ENCODE measurements at places on chromosomes 7 and 10.

- peak; percentile 11 for DNase-seq
Observed at GRCh38 chr10:129760003-129760315, 204.1 kb downstream of the EBF3 start.

- peak; percentile 21 for DNase-seq
Observed at GRCh38 chr10:132535065-132535651, 2.4 kb upstream of the INPP5A start.

DNA sequence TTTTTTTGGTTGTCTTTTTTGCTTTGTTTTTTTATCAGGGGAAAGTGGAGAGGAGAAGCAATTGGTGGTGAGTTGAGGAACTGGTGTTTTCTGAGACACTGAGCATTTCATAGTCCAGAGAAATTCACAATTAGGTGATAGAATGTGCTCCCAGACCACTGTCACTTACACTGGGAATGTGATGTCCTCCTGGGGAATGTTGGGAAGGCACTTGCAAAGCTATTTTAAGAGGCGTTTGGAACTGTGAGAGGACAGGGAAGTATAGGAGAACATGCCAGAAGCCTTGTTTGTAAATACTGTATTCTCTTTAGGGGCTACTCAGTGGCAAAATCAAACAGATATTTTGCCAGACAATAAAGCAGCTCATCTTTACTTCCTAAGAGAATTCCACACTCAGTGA is 16.0 kb downstream of the CHRM2 start:
- no peak for DNase-seq

GRCh38 chr7:142566271-142566670 is 183.0 kb upstream of the PRSS1 start:
- DNase-seq: no peak

DNA sequence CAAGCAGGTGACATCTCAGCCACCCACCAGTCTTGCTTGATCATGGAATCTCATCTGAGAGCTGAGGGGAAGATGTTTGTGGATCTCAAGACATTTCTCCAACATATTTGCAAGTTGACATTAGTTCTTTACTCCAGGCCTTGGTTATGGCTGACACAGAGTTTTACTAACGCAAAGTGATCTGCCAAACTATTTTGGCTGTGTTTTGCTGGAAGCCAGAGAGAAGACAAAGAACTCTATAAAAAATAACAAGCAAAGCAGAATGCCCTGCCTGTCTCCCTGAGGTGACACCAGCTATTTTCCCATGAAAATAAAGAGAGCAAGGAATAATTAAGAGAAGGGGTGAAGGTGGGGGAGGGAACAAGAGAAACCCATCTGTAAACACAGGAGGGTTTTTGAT is 286.4 kb downstream of the WDR11 start:
- DNase-seq: no peak

DNA sequence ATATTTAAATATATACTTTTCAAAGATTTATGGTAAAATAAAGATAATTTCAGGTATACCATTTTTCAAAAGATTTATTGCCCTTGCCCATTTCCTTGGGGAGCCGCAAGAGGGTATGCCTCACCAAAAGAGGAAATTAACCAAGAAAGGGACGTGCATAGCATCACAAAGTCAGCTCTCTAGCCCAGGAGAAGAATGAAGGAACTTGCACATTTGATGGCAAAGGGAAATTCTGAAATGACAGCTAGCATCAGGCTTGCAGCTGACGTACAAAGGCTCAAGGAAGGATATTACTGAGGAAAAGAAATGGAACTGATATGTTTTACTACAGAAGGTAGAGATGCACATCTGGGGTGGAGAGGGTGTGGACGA is 93.6 kb upstream of the RSU1 start:
- no peak for DNase-seq

GRCh38 chr10:95831515-95831914 is 75.6 kb downstream of the ENTPD1 start:
- DNase-seq: no peak

DNA sequence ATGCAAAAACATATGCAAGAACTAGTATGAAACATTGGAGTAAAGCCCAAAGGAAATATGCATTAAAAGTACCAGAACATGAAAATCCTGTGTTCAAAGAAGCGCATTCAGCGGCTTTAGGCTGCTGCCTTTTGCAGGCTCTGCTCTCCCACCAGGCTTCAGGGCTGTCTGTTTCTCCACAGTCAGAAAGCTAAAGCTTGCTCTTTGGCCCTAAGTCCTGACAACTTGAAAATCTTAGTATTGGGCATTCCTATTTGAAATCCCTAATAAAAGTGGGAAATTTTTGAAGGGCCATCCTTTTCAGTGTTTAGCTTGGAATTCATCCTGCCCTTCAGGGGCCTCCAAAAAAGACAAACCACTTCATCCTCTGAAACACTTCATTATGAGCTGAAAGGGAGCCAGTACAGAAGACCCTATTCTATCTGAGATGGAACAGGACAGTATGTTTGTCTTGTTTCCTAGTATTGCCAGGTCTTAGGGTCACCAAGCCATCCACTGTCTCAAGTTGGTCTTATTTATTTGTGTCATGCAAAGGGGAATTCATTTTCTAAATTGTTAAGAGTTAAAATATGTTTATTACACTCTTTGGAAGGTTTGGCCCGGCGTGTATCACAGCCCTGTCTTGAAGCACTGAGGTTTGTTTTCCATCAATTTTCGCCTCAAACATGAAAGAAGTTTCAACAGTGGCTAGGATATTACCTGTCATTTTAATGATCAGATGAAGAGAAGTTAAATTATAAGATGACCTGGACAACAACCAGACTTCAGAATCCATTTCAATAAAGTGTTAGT is 326.3 kb upstream of the BMPER start:
- no peak for DNase-seq

GRCh38 chr10:13685885-13686284 is 99.1 kb downstream of the PRPF18 start:
- no peak for DNase-seq

GRCh38 chr10:79209831-79210230 is 137.4 kb upstream of the PPIF start:
- no peak for DNase-seq

- no peak for DNase-seq
Observed at GRCh38 chr10:95414844-95415485, 124.2 kb upstream of the PDLIM1 start.

DNA sequence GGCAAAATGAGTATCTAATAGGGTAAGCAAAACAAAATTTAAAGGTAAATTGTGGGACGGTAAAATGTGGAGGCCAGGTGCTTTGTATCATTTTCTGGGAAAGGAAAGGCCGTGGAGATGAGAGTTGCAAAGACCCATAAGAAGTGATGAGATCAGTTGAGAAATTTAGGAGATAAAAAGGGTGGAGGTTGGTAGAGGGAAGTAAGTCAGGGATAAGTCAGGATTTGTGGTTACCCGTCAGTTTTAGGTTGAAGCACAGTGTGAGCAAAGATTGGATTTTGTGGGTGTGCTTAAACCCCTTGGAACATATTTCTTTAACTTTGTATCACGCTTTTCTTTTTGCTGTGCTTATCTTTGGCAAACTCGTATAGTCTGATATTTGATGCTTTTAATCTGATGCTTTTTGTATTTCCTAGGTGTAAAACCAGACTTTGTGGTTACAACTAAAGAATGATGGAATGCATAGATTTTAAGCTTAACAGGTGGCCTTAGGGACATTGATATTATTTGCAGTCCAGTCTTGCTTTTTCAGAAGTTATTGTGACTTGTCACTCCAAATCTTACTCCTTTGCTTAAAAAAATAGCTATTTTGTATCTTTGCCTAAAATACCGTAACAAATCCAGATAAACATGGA is 1.2 kb downstream of the BTRC start:
- no peak for DNase-seq

- DNase-seq: peak; percentile 90
Observed at GRCh38 chr7:143263266-143264195, at the start of gene GSTK1. GSTK1 (plus strand) TSS chr7:143263441; CDS start chr7:143263514, 73 bp downstream.

GRCh38 chr10:5910323-5911100 is 20.5 kb downstream of the FBH1 start:
- DNase-seq: no peak

DNA sequence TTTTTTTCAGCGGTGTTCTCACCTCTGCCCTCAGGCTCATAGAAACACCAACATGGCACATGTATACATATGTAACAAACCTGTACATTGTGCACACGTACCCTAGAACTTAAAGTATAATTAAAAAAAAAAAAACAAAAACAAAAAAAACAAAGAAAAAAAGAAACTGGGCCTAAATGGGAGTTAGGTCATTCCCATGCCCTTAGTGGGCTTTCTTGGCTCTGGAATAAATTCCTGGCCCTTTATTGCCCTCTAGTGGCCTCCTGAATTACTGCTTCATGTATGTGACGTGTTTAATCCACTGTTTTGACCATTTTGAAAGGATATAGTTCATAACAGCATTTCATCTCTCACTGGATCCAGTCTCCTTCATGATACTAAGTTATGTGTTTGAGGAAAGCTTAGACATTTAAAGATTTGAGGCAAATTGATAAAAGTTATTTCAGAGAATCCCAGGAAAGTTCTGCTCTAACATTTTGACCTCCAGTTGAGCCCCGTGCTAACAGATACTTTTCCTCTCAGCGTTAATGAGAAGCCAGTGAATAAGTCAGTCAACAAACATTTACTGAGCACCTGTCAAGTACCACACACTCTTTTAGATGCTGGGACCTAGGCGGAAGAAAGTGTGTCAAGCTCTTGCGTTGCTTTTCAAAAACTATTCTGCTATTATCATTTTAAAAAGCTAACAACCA is 54.7 kb upstream of the SYPL1 start:
- peak; percentile 51 for DNase-seq

- DNase-seq: no peak
Observed at GRCh38 chr7:78562191-78562590, 763.6 kb downstream of the PHTF2 start.

DNA sequence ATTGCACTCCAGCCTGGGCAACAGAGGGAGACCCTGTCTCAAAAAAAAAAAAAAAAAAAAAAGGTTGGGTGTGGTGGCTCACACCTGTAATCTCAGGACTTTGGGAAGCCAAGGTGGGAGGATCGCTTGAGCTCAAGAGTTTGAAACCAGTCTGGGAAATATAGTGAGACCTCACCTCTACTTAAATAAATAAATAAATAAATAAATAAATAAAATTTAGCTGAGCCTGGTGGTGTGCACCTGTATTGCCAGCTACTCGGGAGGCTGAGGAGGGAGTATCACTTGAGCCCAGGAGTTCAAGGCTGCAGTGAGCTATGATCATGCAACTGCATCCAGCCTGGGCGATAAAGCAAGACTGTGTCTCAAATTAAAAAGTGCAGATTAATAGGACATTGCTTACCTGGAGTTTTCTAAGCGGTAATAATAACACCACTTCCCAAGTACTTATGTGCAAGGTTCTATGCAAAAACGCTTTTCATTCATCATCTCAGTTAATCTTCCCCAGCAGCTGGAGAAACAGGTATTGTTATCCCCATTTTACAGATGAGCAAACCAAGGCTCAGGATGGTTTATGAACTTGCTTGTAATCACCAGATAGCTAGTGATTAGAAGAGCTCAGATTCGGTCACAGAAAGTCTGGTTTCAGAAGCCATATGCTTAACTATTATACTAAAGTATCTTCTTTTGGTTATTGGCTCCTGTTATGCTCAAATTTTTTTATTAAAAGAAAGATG is 196.5 kb upstream of the MKLN1 start:
- no peak for DNase-seq

GRCh38 chr10:13564576-13564975 is 22.2 kb upstream of the PRPF18 start:
- DNase-seq: no peak

DNA sequence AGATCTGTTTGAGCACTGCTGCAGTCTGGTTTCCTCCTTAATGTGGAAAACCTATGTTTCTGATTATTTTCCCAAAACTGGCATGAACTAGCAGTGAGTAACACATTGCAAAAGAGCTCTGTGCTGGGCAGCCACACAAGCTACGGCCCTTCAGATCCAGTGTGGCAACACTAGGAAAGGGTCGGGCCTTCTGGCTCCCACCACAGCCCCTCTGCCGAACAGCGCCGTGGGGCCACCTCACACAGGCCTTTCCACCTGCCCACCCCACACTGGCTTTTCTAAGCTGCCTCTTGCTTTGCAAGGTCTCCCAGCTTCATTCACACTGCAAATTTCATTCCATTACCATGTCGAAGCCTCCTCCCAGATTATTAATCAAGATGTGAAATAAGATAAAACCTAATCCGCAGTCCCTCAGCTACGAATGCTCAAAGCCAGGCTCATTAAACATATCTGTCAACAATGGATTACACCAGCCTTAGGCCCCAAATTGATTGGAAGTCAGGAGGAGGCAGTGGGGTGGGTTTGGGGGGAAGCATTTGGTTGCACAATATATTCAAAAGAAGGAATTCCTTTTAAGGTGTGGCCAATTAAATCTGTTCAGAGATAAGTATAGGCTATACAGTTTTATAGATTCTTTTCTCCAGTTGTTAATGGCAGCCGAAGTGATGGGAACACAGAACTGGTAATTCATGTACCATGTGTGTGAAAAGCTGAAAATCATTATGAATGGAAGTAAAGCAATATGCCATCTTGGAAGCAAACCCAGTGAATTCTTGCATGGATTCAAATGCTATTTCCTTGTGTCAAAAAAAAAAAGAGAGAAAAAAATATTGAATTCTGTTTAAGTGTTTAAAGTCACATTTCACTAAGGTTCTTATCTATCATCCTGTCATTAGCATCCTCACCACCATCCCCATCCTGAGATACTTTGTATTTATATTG is 223.7 kb downstream of the MTERF1 start:
- DNase-seq: peak; percentile 67

- no peak for DNase-seq
Observed at GRCh38 chr10:116848032-116848943, 1.0 kb upstream of the ENO4 start.

DNA sequence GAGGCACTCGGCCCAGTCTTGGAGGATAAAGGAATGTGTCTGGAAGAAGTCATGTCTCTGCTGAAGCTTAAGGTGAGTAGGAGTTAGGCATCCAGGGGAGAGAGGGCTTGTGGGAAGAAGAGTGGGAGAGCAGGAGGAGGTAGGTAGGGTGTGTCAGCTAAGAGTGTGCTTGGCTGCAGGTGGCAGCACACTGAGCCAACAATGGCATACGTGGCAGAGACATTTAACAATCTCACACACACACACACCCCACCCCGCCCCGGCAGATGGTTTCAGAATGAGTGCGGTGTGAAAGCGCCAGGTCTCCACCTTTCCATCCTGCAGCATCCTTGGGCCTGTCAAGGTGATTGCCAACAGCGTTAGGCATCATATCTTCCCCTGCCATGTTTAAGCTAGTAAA is 11.2 kb upstream of the ARPC1A start:
- no peak for DNase-seq

- no peak for DNase-seq
Observed at GRCh38 chr7:119861385-119861784, 411.6 kb upstream of the KCND2 start.

GRCh38 chr7:87926581-87927461 is 7.2 kb upstream of the ADAM22 start:
- DNase-seq: peak; percentile 71

GRCh38 chr7:372932-373791 is 83.2 kb downstream of the FOXL3 start:
- peak; percentile 52 for DNase-seq

DNA sequence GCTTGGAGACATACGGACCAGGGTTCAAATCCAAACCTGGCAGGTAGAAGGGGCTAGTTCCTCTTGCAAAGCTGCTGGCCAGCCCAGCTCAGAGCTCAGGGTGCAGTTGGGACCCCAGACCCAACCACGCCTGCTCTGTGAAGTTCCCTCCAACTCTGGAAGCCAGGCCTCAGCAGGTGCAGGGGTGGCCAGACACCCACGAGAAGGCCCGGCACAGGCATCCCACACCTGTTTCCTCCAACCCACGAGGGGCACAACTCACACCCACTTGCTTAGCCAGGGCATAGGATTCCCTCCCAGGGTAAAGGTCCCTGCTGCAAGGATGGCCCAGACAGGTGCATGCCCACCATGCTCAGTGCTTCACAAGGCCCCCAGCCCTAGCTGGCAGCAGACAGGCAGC is 262.4 kb downstream of the GRID1 start:
- no peak for DNase-seq

Measured in femur (tissue), 1 donor.